ENCODE measurements at places on chromosomes 2 and 18.

GRCh38 chr2:36824273-36824672 is 127.8 kb downstream of the VIT start:
- no peak for DNase-seq

DNA sequence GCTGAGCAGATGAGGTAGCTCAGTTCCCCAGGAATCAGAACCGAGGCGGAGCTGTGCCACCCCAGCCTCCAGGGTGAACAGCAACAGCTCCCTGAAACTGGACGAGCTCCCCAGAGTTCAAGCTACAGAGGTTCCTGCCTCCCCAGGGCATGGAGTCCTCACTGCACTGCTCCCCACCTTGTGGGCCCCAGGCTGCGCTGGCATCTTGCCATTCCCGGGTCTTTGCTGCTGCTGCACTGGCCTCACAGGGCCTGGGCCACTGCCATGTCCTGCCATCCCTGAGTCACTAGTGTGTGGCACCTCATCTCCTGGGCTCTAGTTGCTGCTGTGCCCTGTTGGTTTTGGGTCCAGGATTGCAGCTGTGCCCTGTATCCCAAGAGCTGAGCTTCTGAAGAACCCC is 166.9 kb downstream of the SNTG2 start:
- no peak for DNase-seq

DNA sequence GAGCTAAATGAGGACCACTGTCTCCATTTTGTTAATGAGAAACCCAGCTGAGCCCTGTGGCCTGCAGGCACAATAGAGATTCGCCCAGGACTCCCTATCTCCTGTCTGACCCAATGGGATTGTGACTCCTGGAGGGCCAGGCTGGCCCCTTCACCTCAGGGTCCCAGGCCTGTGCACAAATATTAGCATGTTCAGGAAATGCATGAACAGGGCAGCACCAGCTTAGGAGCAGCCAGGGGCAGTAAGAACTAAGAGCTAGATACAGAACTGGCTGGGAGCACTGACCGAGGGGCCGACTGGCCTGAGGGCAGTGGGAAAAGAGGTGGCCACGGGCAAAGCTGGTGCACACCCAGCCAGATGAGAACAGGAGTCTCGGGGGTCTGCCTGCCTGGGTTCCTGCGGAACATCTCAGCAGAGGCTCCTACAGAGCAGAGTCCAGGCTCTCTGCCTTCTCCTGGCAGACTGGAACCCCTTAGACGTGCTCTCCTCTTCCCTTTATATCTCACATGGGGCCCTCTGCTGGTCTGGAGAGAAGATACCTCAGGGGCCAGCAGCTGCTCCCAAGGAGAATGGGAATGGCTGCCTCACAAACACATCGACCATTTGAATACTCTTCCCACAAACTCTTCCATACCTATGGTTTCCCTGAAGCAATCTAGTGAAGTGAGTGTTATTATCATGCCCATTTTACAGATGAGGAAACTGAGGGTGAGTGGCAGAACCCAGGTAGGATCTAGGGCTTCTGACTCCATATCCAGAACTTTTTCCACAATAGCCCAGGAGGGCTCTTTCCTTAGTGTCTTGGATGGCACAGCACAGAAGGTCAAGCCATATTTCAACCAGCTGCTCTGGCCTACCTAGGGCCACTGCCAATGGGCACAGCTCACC is 77.6 kb upstream of the OTOF start:
- no peak for DNase-seq

DNA sequence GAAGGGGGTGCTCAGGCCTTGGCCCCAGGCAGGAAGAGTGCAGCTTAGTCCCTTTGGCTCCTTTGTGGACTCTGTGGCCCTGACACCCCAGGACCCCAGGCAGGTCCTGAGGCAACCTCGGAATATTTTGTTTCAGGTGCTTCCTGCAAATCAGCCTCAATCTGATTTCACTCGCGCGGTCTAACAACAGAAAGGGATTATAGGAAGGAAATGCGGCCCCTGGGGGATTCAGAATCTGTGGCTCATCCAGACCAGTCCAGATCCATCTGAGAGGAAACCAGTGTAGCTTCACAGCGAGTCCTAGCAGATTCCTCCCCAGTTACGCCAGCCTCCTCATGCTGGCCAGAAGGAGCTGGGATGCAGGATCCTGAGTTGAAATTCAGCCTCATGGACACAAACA is 59.5 kb upstream of the YWHAQ start:
- no peak for DNase-seq

GRCh38 chr18:67650686-67651385 is 134.3 kb upstream of the DSEL start:
- DNase-seq = no peak

DNA sequence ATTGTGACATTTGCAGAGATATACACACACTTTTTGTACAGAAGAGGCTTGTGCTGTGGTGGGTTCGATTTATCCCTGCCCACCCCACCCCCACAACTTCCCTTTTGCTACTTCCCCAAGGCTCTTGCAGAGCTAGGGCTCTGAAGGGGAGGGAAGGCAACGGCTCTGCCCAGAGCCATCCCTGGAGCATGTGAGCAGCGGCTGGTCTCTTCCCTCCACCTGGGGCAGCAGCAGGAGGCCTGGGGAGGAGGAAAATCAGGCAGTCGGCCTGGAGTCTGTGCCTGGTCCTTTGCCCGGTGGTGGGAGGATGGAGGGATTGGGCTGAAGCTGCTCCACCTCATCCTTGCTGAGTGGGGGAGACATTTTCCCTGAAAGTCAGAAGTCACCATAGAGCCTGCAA is 40.0 kb downstream of the STEAP3 start:
- DNase-seq = no peak

- no peak for DNase-seq
Observed at GRCh38 chr2:54652540-54652939, 70.9 kb upstream of the EML6 start.

DNA sequence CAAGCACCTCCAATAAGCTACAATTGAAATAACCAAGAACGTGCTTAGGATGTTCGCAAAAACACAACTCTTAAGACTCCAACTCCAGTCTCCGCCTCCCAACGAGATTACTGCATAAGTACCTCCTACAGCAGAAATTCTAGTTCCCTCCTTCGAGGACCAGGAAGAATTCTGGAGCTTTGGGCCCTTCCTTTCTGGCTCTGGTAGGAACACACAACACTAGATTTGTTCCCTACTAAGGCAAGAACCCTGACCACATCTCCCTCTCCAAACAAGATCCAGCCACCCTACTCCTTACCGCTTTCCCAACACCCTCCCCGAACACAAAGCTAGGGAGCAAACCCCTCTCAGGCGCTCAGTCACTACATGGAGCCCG is 721 bp downstream of the ADAM17 start:
- DNase-seq = peak; percentile 96

- no peak for DNase-seq
Observed at GRCh38 chr2:241035818-241036396, 37.5 kb downstream of the SNED1 start.

- no peak for DNase-seq
Observed at GRCh38 chr18:48031641-48032040, 101.2 kb upstream of the SMAD2 start.

GRCh38 chr18:6928359-6928758 is 189.2 kb downstream of the LAMA1 start:
- DNase-seq = no peak

DNA sequence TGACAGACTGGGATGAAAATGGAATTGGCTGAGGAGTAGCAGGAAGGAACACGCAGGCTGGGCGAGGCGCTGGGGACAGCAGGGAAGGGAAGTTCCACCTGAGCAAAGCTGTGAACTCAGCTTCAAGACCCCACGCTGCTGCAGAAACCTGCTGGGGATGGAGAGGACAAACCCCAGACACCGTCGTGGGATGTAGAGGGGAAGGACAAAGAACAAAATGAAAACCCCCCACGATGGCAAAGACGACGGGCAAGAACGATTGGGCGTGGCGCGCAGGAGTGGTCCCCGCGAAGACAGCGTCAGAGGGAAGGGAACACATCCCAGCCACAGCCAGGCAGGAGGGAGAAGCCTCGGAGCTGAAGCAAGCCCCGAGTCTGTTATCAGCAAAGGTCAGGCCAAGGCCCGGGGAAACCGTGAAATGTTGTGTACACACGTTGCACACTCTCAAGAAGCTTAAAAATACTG is 222.9 kb downstream of the NDUFA10 start:
- DNase-seq = no peak

DNA sequence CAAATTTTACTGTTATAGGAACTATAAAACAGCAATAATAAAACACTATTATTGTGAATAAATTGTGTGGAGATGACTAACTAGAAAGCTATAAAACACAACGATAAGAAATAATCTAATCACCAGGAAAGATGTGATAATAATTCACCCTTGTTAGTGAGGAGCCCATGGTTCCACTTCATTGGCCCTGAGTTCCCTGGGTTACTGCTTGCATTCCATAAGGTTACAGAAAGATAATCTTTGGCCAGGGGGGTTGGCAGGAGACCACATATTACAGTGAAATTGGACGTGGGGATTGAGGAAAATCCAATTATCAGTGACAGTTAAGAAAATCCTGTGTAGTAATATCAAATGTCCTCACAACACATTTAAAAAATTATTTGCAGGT is 2.5 kb upstream of the CPO start:
- DNase-seq = no peak

DNA sequence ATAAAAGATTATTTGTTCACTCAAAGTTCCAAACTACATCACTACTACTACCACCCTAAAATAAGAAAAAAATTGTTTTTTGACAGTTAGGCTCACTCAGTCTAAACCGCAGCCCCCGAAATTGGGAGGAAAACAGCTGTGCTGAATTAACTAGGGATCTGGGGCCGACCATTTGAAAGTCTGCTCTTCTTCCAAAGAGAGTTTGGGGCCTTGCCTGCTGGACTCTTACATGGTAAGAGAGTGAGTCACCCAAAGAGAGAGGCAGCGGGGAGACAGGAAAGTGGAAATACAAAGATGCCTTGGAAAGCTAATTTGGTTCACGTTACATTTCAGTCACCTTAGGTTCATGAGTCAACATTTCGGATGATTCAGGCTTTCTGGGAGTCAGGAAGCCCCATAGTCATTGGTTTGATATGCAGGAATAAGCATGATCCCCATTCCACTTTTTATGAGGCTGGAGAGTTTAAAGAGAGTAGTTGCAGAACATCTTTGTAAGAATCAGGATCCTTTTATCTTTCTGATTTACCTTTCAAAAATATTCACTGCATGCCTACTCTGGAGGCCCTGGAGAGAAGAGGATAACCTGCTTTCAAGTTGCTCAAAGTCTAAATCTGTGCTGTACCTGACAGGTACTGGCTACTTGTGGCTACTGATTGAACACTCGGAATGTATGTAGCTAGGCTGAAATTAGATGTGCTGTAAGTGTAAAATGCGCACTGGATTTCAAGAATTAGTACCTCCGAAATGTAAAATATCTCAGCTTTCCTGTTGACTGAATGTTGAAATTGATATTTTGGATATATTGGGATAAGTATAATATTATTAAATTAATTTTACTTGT is 995 bp upstream of the RTN4 start:
- DNase-seq = peak; percentile 98

DNA sequence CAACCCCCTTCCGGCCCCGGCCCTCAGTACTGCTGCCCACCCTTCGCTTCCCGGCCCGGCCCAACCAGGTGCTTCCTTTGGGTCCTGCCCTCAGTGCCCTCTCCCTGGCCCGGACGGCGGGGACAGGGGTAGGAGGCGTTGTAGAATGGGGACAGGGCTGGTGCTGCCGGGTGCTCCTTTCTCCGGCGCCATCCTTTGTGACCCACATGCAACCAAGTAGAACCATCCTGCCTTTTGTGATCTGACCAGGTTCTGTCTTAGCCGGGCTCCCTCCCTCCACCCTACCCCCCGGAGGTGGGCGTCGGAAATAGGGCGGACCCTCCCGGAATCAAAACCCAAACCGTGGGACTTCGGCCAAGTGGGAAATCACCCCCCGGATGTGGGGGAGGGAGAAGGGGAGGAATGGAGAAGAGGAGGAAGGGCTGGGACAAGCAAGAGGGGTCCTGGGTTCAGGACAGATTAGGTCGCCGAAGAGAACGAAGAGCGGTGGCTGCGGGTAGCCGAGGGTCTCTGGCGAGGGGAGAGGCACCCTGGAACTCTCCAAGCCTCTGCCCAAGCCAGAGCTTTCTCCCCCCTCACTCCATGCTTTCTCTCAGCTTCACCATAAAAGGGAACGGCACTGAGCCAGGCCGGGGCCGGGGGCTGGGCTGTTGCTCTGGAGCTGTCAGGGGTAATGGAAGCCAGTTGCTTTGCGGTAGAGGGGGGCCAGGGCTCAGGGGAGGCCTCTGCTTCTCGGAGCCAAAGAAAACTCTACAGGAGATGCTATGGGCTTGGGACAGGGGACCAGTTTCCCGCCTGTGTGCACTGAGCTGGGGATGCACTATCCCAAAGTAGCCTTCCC is 756 bp upstream of the OST4 start:
- peak; percentile 87 for DNase-seq

- DNase-seq = no peak
Observed at GRCh38 chr2:79446313-79446712, 66.5 kb upstream of the CTNNA2 start.

DNA sequence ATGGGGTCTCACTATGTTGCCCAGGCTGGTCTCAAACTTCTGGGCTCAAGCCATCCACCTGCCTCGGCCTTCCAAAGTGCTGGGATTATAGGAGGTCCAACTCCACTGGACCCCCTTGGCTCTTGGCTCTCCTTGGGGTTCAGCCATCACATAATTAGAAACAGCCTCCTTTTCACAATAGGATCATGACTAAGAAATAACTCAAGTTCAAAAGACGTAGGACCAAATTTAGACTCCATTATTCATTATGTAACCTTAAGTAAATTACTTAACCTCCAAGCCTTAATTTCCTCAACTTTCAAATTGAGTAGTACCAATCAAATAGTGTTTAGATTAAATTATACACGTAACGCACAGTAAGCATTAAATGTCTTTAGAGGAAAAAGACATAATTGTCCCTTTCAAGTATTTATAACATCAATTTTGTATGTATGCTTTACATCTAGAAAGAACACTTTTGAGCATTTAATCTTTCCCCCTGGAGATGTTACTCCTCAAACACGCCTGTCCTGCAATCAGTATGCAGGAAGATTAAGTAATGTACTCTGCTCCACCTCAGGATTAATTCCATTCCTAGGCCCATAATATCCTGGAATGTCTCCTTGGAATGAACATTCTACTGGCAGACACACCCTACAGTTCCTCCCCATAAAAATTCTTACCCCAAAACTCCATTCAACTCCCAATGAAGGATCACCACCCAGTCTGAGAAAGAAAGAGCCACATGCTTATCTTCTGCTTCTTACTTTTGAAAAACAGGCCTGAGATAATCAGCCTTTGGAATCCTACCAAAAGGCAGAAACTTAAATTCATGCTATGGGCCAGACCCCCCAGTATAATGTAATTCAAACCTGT is 49.1 kb downstream of the COBLL1 start:
- no peak for DNase-seq

DNA sequence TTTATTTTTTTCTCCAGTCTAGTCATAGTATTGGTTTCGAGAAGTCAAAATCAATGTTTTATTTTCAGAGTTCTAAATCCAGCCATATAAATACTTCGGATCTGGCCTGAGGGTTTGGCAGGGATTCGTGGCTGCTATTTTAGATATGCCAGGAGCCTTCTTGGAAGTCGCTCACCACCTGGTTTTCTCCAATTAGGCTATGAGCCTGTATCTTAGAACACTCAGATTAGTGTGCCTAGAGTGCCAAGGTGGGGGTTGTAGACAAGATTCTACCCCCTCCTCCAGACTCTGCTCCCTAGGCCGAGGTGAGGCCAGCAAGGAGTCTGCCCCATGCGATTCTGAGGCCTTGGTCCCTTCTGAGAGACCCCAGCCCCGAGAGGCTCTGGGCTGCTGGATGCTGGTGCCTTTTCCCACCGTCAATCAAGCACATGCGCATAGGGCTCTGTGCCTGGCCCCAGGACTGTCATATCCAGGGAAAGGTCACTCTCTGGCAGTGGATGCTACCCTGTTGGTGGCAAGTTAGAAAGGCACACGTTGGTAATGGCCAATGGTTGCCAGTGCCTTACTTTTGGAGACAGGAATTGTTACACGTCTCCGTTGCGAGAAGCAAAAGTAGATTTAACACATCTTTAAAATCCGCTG is 197.1 kb downstream of the AGAP1 start:
- DNase-seq = no peak
